ENCODE measurements at places on chromosomes 2 and 18.

- peak; percentile 23 for DNase-seq
Measured at GRCh38 chr2:194545978-194546377, 1111.0 kb upstream of the SLC39A10 start.

- no peak for DNase-seq
Measured at GRCh38 chr2:42567364-42567763, 1.1 kb upstream of the MTA3 start.

GRCh38 chr2:113184531-113185230 lies 10.9 kb downstream of the PSD4 start:
- DNase-seq = no peak

DNA sequence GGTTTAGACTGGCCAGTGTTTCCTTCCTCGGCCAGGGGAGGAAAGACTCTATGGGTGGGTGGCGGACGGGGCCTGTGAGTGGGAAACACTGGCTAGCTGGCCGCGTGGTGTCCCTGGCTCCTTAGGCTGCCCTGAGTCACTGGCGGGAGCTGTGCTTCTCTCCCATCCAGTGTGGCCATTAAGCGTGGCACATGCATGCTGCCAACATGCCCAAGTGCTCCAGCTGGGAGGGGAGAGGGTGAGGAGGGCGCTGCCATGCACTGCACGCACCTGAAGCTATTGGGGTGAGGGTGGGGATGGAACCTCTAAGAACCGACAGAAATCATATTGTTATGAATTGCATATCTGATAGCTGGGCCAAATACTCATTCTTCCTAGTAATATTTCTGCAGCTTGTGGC lies 270.8 kb downstream of the CALCRL start:
- DNase-seq = no peak

GRCh38 chr2:103132536-103133217 lies 370.8 kb downstream of the TMEM182 start:
- peak; percentile 11 for DNase-seq

DNA sequence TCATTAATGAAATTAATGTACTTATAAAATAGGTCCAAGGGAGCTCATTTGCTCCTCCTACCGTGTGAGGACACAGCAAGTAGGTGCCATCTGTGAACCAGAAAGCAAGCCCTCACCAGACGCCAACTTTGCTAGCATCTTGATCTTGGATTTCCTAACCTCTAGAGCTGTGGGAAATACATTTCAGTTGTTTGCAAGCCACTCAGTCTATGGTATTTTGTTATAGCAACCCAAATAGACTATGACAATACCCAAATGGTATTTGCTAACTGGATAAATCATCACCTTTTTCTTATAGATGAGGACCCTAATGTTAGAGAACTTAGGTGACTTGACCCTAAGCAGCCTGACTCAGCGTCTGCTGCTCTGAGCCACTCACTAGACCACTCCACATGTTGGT lies 379.6 kb downstream of the HRH4 start:
- no peak for DNase-seq

- DNase-seq = peak; percentile 36
Measured at GRCh38 chr2:180604077-180604476, 376.3 kb upstream of the UBE2E3 start.

GRCh38 chr2:79716266-79716665 lies 203.4 kb downstream of the CTNNA2 start:
- DNase-seq = no peak

DNA sequence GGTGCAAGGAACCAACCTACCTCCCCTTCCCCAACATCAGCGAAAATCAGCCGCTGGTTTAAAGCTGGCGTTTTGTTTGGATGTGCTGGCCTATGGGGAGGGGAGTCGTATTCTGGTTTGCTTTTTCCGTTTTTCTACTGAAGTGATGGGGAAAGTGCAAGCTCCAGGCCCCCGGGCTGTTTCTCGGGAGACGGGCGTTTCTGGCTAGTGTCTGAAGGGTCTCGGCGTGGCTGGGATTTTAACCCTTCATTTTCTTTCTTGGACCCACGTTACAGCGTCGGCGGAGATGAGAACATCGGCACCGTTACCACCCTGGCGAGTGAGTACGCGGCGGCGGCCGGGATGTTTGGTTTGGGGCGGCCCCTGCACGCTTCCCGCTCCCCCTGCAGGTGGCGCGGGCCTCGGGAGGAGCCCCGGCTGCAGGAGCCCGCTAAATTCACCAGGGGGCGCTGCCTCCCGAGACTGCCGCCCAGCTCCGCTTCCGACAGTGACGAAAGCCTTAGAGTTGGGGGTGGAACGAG lies 70.7 kb downstream of the PLB1 start:
- DNase-seq = peak; percentile 86

- no peak for DNase-seq
Measured at GRCh38 chr2:54254180-54254579, 1.8 kb downstream of the TSPYL6 start.

DNA sequence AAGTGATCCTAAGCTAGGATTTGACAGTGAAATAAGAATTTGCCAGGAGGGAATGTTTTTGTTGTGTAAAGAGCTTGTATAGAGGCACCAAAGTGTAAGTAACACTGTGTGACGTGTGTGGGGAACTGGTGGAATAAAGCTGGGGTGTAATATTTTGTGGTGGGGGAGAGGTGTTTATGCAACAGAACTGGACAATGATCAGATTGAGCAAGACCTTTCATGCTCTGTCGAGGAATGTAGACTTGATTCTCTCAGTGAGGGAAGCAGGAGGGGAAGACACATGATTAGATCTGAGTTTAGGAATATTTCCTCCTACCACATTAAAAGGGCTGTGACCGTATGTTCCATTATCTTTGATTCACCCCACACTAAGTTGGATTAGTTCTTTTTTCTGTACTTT lies 43.6 kb downstream of the EFEMP1 start:
- no peak for DNase-seq

GRCh38 chr2:135219226-135219625 lies 167.1 kb downstream of the RAB3GAP1 start:
- DNase-seq = no peak

- peak; percentile 79 for DNase-seq
Measured at GRCh38 chr2:195602687-195603086, 54.3 kb upstream of the SLC39A10 start.

GRCh38 chr2:66032226-66032775 lies 402.6 kb upstream of the MEIS1 start:
- DNase-seq = no peak

GRCh38 chr2:236745420-236746210 lies 176.0 kb downstream of the ACKR3 start:
- no peak for DNase-seq

- DNase-seq = no peak
Measured at GRCh38 chr2:50769406-50770181, 262.3 kb downstream of the NRXN1 start.

DNA sequence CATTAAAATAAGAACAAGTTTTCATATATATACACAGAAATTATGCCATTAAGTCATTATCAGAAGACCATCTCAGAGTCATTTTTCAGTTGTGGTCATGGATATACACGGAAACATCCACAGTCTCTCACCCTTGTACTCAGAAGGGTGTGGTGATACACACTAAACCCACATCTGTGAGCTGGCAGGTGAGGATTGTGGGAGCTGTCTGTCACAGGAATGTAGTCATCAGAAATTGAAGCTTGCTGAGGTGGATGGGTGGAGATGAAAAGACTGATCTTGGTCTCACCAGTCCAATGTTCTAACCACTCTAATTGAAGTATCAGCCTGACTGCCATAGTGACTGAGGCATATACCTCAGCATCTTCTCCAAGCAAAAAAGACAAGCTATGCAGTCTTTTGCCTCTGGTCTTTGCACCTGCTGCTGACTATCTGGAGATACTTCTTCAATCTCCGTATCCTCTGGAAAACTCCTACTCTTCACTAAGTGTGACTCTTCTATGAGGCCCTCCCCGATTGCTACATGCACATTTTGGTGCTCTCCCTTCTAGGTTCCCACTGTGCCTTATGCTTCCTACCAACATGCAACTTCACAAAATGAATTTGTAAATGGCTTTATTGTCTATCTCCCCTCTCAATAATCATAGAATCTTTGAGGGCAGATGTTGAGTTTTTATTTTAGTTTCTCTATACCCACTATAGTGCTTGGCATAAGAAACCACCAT lies 232.8 kb downstream of the DYM start:
- DNase-seq = peak; percentile 25

DNA sequence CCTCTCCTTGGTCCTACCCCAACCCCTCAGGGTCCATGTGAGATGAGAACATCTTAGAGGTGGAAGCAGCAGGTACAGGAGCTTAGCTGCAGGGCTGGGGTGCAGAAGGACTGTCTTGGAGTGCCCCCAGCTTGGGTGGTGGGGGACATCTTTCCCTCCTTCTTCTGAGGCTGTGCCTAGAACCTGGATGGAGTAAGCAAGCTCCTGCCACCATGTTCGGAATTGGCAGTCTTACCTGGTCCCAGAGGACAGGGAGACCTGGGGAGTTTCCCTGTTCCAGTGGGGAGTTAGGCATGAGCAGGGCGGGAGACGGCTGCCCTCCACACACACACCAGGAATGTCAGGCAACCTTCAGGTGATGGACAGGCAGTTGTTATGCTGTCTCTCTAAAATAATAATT lies 131.0 kb upstream of the COPS8 start:
- DNase-seq = no peak

GRCh38 chr2:181047829-181048228 lies 67.4 kb downstream of the UBE2E3 start:
- no peak for DNase-seq

GRCh38 chr2:214856137-214856536 lies 46.7 kb upstream of the BARD1 start:
- no peak for DNase-seq

GRCh38 chr2:226721541-226721940 lies 78.1 kb downstream of the IRS1 start:
- DNase-seq = no peak

DNA sequence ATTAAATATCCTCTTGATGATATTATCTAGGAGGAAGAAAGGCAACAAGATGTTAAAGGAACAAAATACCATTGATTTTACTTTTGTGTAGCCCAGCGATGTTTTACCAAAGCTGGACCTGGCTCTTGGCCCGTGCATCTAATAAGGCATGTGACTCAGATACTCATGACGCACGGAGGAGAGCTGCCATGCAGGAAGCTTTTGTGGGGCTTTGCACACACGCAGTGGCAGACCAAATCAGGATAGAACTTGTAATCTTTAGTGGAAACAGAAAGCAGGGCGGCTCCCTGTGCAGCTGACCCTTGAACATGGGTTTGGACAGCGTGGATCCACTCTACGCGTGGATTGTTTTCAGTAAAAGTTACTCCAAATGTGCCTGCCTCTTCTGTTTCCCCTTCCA lies 190.0 kb downstream of the NAPG start:
- no peak for DNase-seq

- peak; percentile 83 for DNase-seq
Measured at GRCh38 chr2:143258126-143258892, 129.1 kb downstream of the ARHGAP15 start.

GRCh38 chr18:5628512-5629255 lies 84.9 kb upstream of the EPB41L3 start:
- DNase-seq = no peak

DNA sequence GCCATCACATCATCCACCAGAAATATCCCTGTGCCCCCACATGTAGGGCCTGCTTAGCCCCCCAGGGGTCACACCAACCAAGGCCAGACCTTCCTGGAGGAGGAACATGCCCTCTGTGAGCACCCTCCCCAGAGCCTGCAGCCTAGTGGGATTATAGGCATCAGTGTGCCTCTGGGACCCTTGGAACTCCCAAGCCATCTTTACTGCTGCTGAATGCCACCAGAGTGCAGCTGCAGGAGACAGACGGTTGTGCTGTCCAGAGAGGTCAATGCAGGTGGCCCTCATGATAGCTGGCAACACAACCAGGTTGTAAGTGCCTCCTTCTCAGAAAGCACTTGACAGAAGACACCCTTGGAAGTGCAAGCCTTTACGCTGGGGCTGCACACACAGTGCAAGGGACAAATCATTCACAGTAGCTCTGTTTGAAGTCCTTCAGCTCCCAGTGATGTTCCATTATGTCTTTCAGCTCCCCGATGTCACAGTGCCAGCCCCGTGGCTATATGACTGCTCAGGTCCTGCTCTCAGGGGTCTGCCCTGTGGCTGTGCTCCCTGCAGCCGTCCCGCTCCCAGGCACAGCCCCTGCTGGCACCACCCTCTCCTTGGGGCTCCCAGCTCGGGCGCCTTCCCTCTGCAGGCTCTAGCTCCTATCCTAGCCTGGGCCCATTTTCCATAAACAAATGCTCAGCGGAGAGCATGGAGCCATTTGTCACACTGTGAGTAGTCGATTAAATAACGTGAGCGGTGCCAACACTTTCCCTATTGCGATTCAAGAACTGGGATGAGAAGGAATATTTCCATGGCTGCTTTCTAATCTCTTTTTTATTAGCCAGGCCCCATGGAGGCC lies 65.1 kb downstream of the EDAR start:
- no peak for DNase-seq

GRCh38 chr2:224925061-224925809 lies 117.0 kb downstream of the DOCK10 start:
- no peak for DNase-seq

DNA sequence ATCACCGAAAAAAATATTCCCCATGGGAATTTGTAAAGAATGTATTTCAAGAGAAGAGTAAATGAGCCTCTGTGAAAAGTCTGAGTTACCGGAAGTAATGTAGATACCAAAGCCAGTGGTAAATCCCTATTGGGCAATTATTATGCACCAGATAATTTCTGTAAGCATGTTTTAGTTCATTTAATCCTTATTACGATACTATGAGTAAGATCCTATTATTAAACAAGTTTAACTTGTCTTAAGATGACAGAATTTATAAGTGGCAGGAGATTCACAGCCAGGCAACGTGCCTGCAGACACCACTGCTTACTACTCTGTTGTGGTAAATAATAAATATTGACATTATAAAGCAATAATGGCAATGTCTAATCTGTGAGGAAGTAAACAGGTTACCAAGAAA lies 280.8 kb upstream of the RGPD4 start:
- DNase-seq = no peak

- no peak for DNase-seq
Measured at GRCh38 chr2:18721038-18721922, 131.9 kb upstream of the NT5C1B start.

GRCh38 chr2:26710743-26711456 lies 18.4 kb downstream of the KCNK3 start:
- no peak for DNase-seq

DNA sequence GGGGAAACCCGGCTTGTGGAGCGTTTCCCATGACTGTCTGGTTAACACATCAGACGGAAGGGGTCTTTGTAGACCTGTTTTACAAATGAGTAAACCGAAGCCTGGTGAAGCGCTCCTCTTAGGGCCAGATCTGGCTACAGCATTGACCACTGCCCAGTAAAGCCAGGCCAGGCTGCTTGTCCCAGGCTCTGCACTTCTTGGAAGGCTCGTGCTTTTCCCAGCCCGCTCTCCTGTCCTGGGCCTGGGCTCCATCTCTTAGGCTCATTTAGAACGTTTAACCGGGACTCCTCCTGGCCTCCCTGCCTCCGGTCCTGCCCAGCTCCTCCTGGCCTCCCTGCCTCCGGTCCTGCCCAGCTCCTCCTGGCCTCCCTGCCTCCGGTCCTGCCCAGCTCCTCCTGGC lies 4.8 kb downstream of the GPC1 start:
- no peak for DNase-seq

DNA sequence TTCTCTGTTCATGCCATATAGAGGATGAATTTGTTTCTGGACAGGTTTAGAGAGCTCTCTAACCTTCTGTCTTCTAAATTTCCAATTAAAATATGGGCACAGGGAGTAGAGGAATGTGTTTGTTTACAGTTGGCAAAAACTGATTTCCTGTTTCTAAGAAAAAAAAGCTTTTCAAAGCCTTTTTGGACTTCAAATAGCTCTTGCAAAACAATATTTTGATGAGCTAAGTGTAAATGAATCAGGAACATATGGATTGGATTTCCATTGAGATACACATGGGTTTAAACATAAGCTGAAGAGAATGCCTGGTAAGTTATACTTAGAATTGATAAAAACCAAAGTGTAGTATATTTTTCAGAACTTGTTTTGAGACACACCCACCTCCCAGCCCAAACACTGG lies 677.5 kb downstream of the NYAP2 start:
- no peak for DNase-seq

GRCh38 chr2:10079266-10079869 lies 843 bp downstream of the CYS1 start:
- DNase-seq = peak; percentile 27

Measured in hematopoietic multipotent progenitor cell treated with erythropoietin and hydrocortisone succinate and interleukin-3 and kit ligand, for 6 days (in vitro differentiated cells).